GM12892 (cell line): ENCODE measurements at places on chromosomes 1 and 21.

GRCh38 chr1:115426231-115426771 lies 88.3 kb upstream of the NGF start:
- no peak for DNase-seq

GRCh38 chr21:35529171-35529863 lies 480.2 kb upstream of the RUNX1 start:
- no peak for DNase-seq

DNA sequence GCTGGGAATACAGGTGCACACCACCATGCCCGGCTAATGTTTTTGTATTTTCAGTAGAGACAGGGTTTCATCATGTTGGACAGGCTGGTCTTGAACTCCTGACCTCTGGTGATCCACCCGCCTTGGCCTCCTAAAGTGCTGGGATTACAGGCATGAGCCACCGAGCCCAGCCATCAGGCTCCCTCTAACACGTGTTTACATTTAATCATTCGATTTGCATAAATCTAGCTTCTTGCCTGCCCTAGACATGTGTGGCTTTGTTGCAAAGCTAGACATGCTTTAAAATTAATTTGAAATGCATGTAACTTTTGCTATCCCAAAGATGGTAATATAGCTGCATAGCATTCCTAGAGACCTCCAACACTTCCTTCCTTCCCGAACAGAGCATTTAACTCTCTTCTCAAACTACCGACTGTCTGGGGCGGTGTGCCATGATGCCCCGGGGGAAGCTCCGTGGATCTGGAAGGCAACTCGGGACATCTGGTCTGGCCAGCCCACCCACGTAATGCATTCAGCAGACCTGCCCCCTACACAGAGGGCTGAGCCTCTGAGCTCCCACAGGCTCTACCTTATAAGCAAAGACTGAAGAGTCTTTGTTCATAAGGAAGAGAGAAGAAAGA lies 34.6 kb upstream of the NID1 start:
- no peak for DNase-seq

DNA sequence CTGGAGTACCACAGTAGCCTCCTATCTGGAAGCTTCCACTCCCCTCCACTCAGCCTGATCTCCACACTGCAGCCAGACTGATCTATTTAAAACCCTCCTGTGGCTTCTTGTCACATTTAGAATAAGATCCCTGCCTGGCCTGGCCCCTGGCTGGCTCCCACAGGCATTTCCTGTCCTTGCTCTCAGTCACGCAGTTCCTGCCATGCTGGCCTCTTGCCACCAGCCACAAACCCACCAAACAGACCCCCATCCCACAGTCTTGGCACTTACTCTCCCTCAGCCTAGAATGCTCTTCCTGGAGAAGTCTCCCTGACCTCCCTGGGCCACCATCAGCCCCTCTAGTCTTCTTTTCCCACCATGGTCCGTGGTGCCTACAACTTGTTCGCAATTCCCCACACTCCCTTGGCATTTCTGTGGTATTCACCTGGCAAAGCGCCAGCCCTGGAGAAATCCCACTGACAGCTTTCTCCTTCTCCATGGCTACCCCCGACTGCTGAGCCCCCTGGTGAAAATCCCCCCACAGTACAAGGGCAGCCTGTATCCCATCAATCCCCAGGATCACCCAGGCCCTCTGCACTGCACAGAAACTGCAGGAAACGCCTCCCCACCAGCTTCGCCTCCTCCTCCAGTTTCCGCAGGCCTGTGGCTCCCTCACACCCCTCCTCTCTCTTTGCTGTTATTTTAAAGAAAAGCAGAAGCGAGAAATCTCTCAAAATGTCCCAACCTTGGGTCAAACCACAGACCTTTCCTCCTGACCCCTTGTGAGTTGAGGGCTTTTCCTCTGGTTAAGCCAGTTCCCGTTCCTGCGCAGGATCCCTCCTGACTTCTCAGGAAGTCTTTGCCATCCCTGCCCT lies 94.5 kb downstream of the SYT2 start:
- DNase-seq, result peak; percentile 56

- no peak for DNase-seq
These were observed 5.1 kb upstream of the CAPN8 start for GRCh38 chr1:223670458-223671159.

GRCh38 chr1:115107516-115108260 lies 18.4 kb upstream of the TSPAN2 start:
- DNase-seq, result no peak

DNA sequence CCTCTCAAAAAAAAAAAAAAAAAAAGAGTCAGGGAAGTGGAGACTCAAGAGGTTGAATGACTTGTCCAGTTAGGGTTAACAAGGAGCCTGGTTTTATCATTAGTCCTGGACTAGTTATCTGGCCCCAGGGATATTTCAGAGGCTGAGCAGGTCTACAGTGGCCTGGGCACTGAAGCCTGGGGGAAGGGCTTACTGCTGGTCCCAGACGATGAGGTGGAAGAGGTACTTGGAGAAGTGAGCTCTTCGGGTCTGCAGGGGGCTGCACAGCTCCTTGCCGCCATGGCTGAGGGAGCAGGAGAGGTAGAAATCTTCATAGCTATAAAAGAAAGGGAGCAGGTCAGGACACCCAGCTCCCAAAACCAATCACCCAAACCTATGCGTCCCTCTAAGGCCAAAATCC lies 40.1 kb downstream of the PIK3C2B start:
- no peak for DNase-seq

GRCh38 chr1:17877896-17878295 lies 122.8 kb downstream of the ACTL8 start:
- DNase-seq, result no peak

GRCh38 chr1:184734980-184735379 lies 19.7 kb downstream of the EDEM3 start:
- DNase-seq, result no peak

- no peak for DNase-seq
These were observed 516.6 kb upstream of the RGS18 start for GRCh38 chr1:191641420-191642260.

- no peak for DNase-seq
These were observed 25.7 kb upstream of the LDLRAP1 start for GRCh38 chr1:25517476-25518394.

- no peak for DNase-seq
These were observed 43.9 kb downstream of the DUSP10 start for GRCh38 chr1:221697923-221698425.

- no peak for DNase-seq
These were observed 7.4 kb downstream of the ERRFI1 start for GRCh38 chr1:8018492-8019228.

DNA sequence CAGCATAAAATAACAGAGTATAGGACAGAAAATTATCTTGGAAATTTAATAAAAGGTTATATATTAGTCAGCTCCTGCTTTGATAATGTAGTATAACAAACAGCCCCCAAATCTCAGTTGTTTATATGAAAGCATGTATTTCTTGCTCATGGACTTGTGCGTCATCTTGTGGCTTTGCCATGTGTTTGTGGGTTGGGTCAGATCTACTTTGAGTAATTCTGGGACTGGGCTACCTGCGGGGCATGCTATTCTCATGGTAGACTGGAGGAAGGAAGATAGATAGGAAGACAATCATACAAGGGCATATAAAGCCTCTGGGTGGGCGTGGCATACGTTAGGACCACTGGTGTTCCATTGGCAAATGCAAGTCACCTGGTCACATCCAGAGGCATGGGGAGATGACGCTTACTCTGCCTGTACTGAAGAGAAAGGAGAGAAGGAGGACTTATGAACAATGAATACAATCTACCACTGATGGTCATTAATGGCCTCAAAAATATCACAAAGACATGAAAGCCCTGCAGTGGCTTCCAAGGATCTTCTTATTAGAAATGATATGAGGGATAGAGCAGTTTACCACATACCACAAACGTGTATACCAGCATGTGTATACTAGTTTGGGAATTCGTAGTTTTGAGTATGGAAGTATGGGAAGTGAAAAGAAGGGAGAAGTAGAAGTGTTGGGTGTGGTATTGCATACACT lies 267.0 kb downstream of the DISC1 start:
- no peak for DNase-seq
